ENCODE measurements at places on chromosomes 1 and 21. TPM values are rescaled to one million over a fixed set of nuclear protein-coding genes. Genes with fewer than 3 reads are reported as not detected.
A peak's percentile ranks its signal among the peaks of the same experiment; 100 is the strongest.

CYP4Z1 gene
- total RNA-seq, result not detected

AMY1B gene
- not detected for total RNA-seq

- no peak for DNase-seq
Observed at GRCh38 chr1:26283871-26284596, 4.1 kb downstream of the SH3BGRL3 start.

- no peak for DNase-seq
Observed at GRCh38 chr1:9253453-9254105, 19.0 kb downstream of the H6PD start.

MTMR11 gene
- 0.72 TPM for total RNA-seq

PLCH2 gene
- 2.1 TPM for total RNA-seq

- DNase-seq, result peak; percentile 4
Observed at GRCh38 chr1:198102454-198102827, 54.4 kb upstream of the NEK7 start.

GRCh38 chr1:198598796-198599321, 40.0 kb upstream of the PTPRC start:
- peak; percentile 63 for DNase-seq

RPE65 gene
- total RNA-seq, result not detected

OR2L8 gene
- not detected for total RNA-seq

DNA sequence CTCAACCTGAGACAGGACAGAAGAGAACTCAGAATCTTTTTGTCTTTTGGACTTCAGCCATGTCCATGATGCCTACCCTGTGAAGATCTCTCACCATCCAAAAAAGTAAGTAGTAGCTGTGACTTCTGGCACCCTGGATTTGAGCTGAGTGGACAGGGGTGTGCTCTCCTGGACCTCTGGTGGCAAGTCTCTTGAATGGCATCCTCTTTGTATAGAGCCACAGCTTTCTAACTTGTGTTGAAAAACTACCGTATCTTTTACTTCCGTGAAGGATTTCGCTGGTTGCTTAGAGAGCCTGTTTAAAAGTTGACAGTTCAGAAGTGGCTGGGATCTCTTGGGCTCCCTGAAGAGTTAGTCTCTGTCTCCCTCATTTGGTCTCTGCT, 1.8 kb downstream of the MFN2 start:
- no peak for DNase-seq

DNA sequence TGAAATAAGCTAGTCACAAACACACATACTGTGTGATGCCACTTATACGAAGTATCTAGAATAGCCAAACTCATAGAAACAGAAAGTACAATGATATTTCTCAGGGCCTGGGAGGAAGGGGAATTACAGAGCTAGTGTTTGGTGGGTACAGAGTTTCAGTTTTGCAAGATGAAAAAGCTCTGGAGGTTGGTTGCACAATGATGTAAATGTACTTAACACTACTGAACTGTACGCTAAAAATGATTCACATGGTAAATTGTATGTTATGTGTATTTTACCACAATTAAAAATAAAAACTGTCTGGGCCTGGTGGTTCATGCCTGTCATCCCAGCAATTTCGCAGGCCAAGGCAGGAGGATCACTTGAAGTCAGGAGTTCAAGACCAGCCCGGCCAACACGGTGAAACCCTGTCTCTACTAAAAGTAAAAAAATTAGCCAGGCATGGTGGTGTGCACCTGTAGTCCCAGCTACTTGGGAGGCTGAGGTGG, 15.3 kb upstream of the FHAD1 start:
- DNase-seq, result peak; percentile 50

GRCh38 chr1:113109908-113110554, 37.0 kb downstream of the LRIG2 start:
- no peak for DNase-seq

DNA sequence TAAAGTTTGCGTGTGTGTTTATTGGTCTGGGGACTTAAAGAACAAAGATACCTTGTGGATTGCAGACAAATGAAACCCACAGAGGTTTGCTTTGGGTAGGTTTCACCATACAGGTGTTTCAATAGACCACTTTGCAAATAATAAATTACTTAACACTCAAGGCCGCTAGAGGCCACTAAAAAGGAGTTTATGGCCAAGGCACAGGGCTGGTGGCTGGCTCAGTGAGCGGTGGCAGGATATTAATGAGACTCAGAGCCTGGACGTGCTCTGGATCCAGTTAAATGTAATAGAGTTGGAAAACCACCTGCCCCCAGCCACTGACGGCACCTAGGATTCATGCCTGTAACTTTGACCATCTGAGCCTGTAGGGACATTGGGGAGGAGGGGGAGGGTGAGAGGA, 44.5 kb downstream of the LRRC38 start:
- DNase-seq, result peak; percentile 13

GRCh38 chr1:7596126-7596965, 174.8 kb upstream of the VAMP3 start:
- DNase-seq, result no peak
